CD8-positive, alpha-beta T cell (primary cell): ENCODE measurements at places on chromosomes 1 and 21.
A peak's percentile ranks its signal among the peaks of the same experiment; 100 is the strongest.

GRCh38 chr21:44253832-44254710 is 7.6 kb downstream of the DNMT3L start:
- DNase-seq: no peak

GRCh38 chr1:198922638-198923430 is 284.0 kb downstream of the PTPRC start:
- no peak for DNase-seq

GRCh38 chr1:223285452-223285851 is 78.5 kb downstream of the SUSD4 start:
- DNase-seq: no peak

- DNase-seq: no peak
Observed at GRCh38 chr1:34900775-34901502, 28.5 kb downstream of the DLGAP3 start.

DNA sequence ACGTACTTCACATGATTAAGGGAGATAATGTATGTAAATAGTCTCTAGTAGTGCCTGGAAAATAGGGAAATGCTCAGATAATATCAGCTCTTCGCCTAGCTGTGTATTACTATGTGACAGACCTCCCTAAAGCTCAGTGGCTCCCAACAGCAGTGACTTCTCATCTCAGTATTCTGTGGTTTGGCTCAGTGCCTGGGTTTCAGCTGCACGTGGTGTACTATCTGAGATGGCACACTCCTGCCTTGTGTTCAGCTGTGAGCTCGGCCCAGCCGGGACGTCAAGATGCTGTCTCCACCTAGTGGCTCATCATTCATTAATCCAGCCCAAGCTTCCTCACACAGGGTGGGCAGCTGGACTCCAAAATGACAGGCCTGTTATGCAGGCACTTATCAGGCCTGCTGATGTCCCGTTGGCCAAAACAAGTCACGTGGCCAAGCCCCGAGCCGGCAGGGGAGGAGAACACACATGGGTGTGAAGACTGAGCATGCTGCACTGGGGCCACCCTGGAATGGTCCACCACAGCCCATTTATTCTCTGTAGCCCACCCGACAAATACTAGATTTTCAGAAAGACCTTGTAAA is 17.8 kb downstream of the SLFNL1 start:
- DNase-seq: peak; percentile 93

- no peak for DNase-seq
Observed at GRCh38 chr1:172700556-172700955, 41.7 kb downstream of the FASLG start.

GRCh38 chr1:246613096-246613758 is 47.0 kb downstream of the CNST start:
- no peak for DNase-seq

DNA sequence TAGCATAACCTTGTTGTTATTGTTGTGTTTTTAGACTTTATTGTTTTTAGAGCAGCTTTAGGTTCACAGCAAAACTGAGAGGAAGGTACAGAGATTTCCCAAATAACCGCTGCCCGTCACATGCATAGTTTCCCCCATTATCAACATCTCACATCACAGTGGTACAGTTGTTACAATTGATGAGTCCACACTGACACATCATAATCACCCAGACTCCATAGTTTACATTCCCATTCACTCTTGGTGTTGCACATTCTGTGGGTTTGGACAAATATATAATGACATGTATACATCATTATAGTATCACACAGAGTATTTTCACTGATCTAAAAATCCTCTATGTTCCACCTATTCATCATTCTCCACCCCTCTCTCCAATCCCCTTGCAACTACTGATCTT is 25.9 kb upstream of the TOR3A start:
- no peak for DNase-seq

DNA sequence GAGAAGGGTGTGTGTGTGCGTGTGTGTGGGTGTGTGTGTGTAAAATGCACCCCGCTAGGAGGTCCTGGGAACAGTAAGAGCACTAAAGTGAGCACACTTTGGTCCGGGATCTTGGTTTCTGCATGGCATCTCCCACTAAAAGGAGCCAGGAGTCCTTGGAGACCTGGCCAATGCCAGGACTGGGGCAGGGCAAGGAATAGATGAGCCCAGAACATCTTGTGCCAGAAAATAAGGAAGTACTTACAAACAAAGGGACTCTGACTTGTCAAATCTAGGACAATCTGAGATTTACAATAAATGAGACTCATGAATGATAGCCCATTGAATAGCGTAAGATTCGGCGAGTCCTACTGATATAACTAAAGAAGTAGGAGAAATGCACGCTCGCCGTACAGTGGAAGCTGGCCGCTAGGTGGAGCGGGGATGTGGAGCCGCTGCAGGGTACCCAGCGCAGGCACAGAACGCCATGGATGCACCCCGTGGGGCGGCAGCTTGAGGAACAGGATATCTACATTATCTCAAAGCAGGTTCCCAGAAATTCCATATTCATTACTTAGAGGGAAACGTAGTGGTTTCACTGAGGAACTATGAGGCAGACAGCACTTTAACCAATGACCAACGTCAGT is 7.1 kb downstream of the SLC37A1 start:
- DNase-seq: no peak

DNA sequence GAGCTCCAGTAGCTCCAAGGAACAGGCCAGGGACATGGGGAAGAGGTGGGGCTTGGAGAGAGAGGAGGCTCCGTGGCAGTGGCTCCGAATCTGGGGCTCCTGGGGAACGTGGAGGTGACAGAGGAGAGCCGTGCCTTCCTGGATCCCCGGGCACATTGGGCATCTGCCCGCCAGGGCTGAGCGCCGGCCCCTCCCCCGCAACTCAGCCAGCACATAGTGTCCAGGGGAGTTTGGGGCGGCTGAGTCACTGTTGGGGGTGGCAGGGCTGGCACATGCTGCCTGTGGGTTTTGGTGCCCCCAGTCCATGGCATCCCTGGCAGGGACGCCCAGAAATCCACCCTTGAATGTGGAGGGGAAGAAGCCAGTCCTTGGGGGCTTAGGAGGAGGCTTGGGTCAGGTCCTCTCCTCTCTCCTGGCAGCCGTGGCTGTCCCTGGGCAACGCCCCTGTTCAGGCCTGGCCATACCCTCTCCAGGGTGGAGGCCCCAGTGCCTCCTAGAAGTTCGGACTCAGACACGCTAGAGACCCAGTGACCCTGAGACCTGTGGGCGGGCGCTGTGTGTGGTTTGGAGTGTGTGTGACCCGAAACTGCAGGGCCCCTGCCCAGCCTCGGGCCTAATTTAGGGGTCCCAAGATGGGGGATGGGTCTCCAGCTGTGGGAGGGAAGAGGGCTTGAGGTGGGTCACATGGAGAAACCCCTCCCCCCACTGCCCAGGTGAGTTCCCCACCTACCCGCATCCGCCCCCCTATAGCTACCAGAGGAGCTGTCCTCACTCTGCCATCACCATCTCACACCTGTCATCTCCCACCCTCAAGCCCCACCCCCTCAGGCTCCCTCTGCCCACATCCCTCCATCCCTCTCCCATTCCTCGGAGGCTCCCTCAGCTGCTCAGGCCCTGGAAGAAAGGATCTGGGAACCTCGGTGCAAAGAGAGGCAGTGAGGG is 1.6 kb downstream of the HSPB7 start:
- no peak for DNase-seq

DNA sequence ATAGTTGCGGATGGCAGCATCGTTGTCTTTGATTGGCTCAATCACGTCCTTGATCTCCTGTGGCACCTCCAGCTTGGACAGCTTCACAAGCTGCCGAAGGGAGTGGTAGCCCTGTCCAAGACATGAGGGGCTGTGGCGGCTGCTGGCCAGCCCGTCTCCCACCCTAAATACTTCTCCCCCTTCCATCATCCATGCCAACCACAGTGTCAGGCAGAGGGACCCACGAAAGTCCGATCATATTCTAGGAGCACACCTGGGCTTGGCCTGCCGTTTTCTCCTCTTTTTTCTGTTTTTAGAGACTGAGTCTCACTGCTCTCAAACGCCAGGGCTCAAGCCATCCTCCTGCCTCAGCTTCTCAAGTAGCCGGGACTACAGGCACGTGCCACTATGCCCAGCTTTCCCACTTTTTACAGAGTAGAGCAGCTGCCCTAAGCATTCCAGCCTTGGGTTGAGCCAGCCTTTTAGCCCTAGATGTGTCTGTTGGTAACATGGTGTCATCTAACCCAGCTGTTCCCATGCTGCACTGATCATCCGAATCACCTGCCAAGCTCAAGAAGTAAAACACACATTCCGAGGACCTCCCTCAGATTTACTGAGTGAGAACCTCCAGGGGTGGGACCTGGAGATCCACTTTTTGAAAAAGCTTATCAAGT is 10.4 kb downstream of the MTHFR start:
- no peak for DNase-seq

GRCh38 chr1:32960819-32961355 is 3.7 kb downstream of the RNF19B start:
- no peak for DNase-seq

GRCh38 chr1:8554956-8555534 is 237.1 kb downstream of the SLC45A1 start:
- no peak for DNase-seq

DNA sequence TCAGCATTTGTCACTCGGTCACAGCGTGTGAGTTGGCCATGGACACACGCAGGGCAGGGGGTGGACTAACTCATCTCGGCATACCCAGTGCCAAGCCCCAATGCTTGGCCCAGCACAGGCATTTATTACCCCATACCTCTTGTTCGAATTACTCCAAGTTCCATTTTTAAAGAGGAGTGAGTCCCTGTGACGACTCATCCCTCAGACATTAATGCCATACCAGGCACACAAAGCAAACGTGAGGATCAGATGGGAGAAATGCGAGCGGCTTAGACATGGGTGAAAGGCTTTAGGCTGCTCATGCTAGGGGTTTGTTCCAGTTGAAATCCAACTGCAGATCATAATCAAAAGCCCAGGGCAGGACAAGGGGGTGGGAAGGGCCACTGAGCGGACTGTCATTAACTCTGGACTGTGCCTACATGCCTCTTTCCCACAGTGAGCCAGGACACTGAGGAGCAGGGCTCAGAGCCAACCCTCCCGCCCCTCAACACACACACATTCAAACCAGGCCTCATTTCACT is 118.5 kb upstream of the NGF start:
- no peak for DNase-seq

DNA sequence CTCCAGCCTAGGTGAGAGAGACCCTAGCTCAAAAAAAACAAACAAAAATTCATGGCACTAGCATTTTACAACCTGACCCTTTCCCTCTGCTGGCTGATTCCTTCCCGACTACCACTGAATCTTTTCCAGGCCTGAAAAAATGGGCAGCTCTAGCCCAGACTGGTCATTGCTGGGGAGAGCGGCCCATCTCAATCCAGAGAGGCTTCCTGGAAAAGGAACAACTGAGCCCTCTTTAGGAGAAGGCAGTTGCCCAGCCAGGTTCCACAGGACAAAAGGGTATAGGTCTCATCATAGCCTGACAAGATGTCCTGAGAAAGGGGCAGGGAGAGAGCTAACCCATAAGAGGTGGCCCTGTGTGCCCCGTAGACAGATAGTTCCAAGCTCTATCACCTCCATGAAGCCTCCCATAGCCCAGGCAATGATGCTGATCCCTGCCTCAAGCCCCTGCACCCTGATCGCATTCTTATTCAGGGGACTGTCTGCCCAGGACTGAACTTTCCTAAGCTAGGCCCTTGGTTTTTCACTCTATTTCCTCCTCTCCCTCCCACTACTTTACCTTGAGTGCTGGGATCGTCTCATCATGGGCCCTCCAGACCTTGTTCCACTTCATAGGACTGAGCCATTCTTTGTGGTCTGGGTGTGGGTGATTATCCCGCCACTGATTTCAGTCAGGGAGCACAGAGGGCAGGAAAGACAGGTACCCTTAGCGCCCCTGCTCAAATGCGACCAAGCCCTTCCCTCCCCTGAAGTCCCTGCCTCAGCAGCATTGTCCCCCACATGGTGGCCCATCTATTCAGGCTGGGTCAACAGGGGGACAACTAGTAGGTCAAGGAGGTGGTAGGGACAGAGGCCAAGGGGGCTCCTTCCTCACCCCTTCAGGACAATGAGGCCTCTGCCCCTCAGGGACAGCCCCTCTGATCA is 18.2 kb downstream of the RHBG start:
- no peak for DNase-seq

- DNase-seq: no peak
Observed at GRCh38 chr1:223153177-223154119, 10.4 kb upstream of the TLR5 start.

DNA sequence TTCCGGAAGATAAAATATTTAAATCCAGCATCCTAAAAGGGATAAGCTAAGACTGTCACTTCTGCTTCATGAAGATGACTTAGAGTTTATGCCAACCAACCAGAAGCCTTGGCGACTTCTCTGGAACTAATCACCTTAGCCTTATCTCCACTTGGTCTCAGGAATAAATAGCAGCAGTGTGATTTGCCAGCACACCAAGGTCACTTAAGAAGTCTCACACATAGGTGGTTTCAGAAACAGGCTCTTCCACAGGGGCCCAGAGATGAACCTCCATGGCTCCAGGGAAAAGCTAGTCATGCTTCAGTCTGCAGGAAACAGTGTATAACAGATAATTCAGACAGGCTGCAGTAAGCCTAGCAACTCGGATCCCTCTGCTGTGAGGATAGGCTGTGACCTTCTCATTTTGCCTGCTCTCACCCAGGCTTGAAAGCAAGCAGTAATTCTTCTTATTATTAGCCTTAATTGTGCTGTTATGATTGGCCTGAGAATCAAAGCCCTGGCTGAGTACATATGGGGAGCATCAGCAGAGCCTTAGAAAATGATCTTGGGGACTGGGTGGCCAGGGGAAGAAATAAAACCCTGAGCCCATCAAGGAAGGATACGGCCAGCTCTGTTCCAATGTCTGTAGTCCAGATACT is 84.7 kb downstream of the WLS start:
- no peak for DNase-seq

- DNase-seq: no peak
Observed at GRCh38 chr1:9891207-9891606, 18.9 kb downstream of the CTNNBIP1 start.

- no peak for DNase-seq
Observed at GRCh38 chr1:198499588-198499987, 40.9 kb downstream of the ATP6V1G3 start.

DNA sequence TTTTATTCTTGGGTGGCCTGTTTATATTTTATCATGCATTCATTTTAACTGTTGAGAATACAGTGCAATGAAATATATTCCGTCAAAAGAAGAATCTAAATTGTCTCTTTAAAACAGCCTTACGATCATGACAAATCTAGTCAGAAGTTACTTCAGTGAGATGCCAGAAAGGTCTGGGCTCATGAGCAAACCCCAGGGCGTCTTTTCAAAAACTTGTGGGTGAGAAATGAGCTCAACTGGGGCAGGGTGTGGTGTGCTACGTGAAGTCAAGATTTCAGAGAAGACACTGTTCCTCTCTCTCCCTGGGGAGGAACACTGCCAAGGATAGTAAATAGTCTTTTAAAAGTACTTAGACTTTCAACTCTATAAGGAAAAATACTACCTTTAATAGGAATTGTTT is 13.4 kb upstream of the UAP1 start:
- no peak for DNase-seq
